ENCODE measurements at places on chromosomes 4 and X.
A peak's percentile ranks its signal among the peaks of the same experiment; 100 is the strongest.

DNA sequence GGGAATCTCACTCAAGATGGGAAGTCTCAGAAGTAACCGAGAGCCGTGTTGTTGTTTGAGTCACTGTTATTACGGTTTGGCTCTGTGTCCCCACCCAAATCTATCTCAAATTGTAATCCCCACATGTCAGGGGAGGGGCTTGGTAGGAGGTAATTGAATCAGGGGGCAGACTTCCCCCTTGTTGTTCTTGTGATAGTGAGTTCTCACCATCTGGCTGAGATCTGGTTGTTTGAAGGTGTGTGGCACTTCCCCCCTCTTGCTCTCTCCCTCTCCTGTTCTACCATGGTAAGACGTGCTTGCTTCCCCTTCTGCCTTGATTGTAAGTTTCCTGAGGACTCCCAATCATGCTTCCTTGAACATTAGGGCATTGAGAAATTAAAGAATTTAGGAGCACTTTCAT lies 37.0 kb downstream of the HAND2 start:
- no peak for DNase-seq

- DNase-seq: no peak
These were observed 7.0 kb downstream of the USP46 start for GRCh38 chr4:52651996-52652672.

- no peak for DNase-seq
These were observed 240.5 kb upstream of the POF1B start for GRCh38 chrX:85619962-85620361.

- DNase-seq: no peak
These were observed 13.2 kb downstream of the CLDN34 start for GRCh38 chrX:9980401-9980800.

DNA sequence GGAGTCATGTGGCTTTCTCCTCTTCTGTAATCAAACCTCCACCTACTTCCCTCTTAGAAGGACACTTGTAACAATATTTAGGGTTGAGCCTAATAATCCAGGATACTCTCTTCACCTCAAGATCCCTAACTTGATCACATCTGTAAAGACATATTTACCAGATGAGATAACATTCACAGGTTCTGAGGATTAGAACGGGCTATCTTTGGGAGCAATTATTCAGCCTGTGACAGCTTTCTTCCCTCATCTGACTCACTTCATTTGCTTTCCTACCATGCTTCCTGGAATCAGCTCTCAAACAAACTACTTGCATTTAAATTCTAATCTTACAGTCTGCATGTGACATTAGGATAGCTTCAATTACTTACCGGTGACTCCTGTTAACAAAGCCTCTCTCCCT lies 133.5 kb upstream of the NDST3 start:
- DNase-seq: no peak

DNA sequence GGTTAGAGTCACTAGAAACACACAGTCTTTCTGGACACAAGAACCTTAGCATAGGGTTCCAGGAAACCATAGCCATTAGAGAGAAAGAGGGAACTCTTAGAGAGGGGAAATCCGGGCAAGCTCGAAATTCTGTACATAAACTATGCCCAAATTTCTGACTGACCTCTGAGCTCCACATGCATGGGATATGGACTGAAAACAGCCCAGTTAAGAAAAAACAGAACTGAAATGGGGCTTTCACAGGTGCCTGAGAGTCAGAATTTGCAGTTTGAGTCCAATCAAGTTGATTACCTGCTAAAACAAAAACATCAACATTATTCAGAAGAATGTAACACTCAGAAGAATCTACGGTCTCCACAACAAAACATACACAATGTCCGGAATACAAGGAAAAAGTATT lies 13.1 kb downstream of the DCHS2 start:
- no peak for DNase-seq

GRCh38 chrX:39827951-39828350 lies 269.8 kb downstream of the BCOR start:
- no peak for DNase-seq

DNA sequence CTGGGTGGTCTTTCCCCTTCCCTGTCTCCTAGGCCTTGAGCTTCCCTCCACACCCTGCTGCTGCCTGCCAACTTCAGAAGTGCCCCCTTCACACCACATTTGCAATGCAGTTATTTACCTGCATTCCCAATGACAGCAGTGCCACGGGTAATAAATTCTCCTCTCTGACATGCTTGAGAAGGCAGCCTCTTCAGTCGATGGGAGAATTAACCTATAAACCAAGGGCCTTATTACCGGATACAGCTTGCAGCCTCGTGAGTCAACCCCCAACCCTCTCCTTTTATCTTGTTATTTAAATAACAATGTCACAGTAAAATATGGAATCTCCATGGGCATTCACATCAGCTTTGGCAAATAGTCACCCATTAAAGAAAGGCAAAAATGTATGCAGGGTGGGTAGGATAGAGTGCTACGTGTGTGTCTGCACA lies 34.7 kb upstream of the LGI2 start:
- no peak for DNase-seq

GRCh38 chr4:64230709-64231310 lies 178.4 kb downstream of the TECRL start:
- no peak for DNase-seq

GRCh38 chr4:19614171-19614570 lies 637.5 kb upstream of the SLIT2 start:
- DNase-seq: no peak

GRCh38 chr4:118797558-118798142 lies 38.3 kb downstream of the SEC24D start:
- no peak for DNase-seq

DNA sequence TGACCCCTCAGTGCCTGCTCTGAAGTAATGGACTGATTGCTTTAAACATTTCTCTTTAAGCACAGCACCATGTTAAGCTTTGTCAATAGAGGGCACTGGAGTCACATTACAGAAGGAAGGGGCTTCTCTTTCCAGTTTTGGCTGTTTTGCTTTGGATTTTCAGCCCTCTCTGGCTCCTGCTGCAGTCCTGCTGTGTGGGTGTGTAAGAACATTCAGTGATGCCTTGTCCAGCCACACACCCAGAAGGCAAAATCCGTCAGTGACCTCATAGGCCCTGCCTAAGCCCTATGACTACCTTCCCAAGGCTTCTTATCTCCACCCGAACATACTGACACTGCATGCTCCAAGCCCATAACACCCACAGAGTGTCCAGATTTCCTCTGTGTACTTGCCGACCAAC lies 215.3 kb upstream of the CTSO start:
- DNase-seq: peak; percentile 24

DNA sequence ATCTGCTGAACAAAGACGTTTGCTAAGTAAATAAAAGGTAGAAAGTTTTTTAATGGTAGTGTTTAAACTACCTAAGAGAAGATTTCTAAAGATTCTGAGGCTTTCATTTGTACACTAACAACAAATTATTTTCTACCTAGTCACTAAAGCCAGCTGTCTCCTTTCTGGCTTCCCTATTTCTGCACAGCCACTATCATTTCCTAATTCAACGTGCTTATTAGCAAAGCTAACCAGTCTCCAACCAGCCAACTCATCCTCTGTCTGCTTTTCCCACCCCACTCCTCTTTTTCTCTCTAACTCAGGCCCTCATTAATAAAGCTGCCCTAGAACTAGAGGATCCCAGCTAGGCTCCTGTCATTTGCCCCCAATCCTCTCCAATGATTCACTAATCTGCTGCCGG lies 118.2 kb downstream of the ZNF827 start:
- no peak for DNase-seq

DNA sequence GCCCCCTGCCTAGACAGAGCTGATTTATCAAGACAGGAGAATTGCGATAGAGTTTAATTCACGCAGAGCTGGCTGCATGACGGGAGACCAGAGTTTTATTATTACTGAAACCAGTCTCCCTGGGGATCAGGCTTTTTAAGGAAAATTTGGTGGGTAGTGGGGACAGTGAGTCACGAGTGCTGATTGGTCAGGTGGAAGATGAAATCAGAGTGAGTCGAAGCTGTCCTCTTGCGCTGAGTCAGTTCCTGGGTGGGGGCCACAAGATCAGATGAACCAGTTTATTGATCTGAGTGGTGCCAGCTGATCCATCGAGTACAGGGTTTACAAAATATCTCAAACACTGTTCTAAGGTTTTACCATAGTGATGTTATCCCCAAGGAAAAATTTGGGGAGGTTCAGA lies 36.6 kb downstream of the MYOZ2 start:
- no peak for DNase-seq

GRCh38 chr4:14749910-14750309 lies 252.4 kb upstream of the CPEB2 start:
- DNase-seq: no peak

- DNase-seq: no peak
These were observed 85.7 kb downstream of the F11 start for GRCh38 chr4:186351668-186352194.

DNA sequence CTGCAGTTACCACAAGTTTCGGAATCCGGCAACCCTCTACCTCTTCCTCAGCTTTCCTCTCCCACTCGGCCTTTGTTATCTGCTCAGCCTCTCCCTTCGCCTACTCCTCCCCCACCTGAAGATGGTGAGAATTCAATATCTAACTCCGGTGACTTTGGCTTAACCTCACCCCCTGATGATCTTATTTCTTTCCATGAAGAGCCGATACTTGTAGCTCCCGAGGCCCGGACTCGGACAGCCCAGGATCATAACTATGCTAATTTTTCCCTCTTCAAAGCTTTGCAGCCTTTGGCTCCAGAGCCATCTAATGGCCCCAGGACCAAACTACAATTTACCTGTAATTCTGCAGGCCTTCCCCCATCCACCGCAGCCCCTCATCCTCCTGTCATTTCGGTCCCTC lies 32.0 kb upstream of the MGST2 start:
- no peak for DNase-seq

GRCh38 chr4:84003046-84003445 lies 467.1 kb downstream of the GPAT3 start:
- DNase-seq: no peak

GRCh38 chr4:4477391-4477790 lies 64.5 kb downstream of the STX18 start:
- DNase-seq: no peak

GRCh38 chr4:114163051-114163450 lies 183.6 kb upstream of the ARSJ start:
- DNase-seq: no peak

DNA sequence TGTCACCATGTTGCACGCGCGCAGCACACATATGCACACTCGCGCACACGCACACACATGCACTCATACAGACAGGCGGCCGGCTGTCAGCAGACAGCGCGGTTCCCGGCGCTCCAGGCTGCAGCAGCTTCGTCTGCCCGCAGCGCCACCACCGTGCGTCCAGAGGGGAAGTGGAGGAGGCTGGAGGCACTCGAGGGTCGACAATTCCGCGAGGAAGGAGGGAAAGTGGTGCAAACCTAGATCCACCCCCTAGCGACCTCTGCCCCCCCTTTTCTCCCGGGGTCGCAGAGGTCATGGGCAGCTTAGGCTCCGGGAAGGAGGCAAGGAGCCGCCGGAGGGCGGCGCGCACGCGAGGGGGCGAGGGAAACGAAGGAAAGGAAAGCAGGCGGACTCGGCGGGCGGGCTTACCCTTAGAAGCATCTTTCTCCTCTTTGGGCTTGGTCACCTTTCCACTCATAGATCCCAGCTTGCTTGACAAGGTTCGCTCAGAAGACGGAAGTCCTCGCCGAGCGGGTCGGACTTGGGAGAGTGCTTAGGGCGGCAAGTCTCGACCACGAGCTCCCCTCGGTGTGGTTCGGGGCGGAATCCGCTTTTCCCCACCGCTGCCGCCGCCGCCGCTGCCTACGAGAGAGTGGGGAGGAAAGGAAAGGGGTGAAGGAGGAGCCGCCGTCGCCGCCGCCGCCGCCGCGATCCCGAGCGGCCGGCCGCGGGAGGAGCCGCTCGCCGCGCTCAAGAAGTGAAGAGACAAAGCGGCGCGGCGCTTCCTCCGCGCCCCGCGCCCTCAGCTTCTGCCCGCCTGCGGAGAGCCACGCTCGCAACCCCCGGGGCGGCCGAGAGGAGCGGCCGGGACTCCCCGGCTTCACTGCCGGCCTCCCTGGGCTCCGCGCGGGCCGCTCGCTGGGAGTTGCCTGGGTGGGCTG lies 326.6 kb upstream of the F9 start:
- no peak for DNase-seq

Measured in spinal cord (tissue), 10 donors.